Natural killer cell treated with Interleukin-12 subunit alpha and Interleukin-12 subunit beta and Interleukin-15 and Interleukin-18, amount 100 ng/mL, for 72 hours (primary cell): ENCODE measurements at places on chromosomes 2 and 18.
A peak's percentile ranks its signal among the peaks of the same experiment; 100 is the strongest.

DNA sequence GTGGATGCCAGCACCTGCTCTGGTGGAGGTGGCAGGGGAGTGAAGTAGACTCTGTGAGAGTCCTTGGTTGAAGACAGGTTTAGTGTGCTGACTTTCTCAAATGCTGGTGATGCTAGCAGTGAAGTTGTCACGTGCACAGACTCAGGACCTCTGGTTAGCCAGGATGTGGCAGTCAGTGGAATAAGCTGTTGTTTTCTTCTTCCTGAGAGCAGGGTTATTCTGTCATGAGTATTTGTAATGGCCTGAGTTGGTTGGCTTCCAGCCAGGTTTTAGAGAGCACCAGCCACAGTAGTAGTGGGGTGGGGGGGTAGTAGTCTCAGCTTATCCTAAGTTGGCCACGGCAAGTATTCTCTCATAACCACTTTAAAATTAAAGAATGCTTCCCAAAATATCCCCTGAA, 238.5 kb upstream of the FBXO11 start:
- DNase-seq = no peak

GRCh38 chr2:81747481-81748070, 1443.0 kb upstream of the LRRTM1 start:
- no peak for DNase-seq

DNA sequence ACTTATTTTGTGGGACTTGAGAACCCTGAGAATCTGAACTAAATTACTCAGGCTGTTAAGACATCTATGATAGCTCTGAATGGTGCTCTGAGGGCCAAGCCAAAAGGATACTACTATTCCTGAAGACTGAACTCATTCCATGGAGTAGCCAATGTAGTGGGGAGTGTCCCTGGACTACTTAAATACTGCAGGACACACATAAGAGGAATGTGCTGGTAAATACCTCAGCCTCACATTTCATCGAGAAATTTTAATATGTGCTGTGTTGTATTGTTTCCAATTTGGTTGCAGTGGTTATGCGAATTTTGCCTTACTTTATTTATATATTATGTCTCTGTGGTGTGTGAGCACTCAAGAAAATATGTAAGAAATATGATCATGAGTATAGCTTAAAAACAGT, 264.4 kb upstream of the FIGN start:
- DNase-seq = no peak

DNA sequence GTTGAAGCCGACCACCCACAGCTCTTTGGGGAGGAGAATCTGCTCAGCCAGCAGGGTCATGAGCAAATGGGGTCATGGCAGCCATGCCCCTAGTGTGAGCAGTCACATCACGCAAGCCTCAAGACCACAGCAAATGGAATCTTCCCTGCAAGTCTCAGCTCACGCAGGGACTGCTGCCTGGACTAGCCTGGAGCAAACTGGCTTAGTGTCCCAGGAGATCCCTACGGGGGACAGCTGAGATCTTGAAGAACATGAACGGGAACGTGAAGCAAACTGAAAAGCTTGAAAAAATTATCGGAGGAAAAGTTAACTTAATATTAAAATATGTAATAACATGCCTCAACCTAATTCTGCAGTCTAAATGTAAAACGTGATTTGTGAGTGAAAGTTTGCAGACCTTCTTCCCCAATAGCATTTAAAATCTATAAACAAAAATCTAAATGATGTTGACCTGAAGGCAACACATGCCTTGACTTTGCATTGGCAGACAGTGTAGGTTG, 118.4 kb downstream of the FAM124B start:
- no peak for DNase-seq

GRCh38 chr18:50626317-50626716, 66.4 kb downstream of the MAPK4 start:
- no peak for DNase-seq

DNA sequence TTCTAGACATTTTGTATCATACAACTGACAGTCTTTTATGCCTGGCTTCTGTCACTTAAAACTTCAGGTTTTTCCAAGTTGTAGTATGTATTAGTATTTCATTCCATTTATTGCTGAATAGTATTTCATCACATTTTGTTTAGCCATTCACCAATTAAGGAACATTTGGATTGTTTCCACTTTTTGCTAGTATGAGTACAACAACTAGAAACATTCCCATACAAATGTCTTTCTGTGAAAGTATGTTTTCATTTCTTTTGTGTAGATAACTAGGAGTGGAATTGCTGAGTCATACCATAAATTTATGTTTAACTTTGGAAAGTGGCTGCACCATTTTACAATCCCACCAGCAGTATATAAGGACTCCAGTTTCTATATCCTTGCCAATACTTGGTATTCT, 135.9 kb downstream of the ATAD2B start:
- no peak for DNase-seq

- DNase-seq = no peak
Observed at GRCh38 chr2:147639891-147640290, 204.9 kb upstream of the ACVR2A start.

GRCh38 chr2:73033766-73034381, 37.6 kb downstream of the SFXN5 start:
- DNase-seq = no peak

GRCh38 chr2:233456111-233456510, 101.8 kb downstream of the DGKD start:
- DNase-seq = peak; percentile 22

- DNase-seq = no peak
Observed at GRCh38 chr2:60883896-60884295, 2.5 kb downstream of the REL start.
